Stomach (tissue), 19 donors: ENCODE measurements at places on chromosomes 11 and 22. TPM values are rescaled to one million over a fixed set of nuclear protein-coding genes. Genes with fewer than 3 reads are reported as not detected.
A peak's percentile ranks its signal among the peaks of the same experiment; 100 is the strongest.

- no peak overlapping the region for H3K27ac ChIP-seq
- peaks cover 96% of the 10 kb centered on the region for H3K36me3 ChIP-seq
- no peak for DNase-seq
- no peaks in the 10 kb centered on the region for H3K27me3 ChIP-seq
- H3K4me3 ChIP-seq = no peak overlapping the region
- H3K4me1 ChIP-seq = no peaks in the 10 kb centered on the region
These were observed 15.5 kb downstream of the RBX1 start for GRCh38 chr22:40966726-40967085.

The KRTAP5-11 gene
- polyA plus RNA-seq = not detected

The ENTHD1 gene
- not detected for polyA plus RNA-seq

The UBQLN3 gene
- not detected for polyA plus RNA-seq

GRCh38 chr11:134628426-134628825 lies 216.4 kb upstream of the B3GAT1 start:
- H3K4me3 ChIP-seq = no peak overlapping the region
- no peaks in the 10 kb centered on the region for H3K36me3 ChIP-seq
- H3K4me1 ChIP-seq = no peaks in the 10 kb centered on the region
- no peak overlapping the region for H3K27ac ChIP-seq

DNA sequence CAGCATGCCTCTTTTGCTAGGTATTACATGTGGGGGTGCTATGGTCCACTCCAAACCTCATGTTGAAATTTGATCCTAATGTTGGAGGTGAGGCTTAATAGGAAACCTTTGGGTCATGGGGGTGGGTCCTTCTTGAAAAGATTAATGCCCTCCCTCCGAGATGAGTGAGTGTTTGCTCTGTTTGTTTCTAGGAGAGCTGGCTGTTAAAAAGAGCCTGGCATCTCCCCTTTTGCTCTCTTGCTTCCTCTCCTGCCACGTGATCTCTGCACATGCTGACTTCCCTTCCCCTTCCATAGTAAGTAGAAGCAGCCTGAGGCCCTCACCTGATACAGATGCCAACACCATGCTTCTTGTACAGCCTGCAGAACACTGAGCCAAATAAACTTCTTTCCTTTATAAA lies 104.5 kb downstream of the FAT3 start:
- no peaks in the 10 kb centered on the region for H3K27me3 ChIP-seq
- no peak for DNase-seq
- H3K36me3 ChIP-seq = no peaks in the 10 kb centered on the region

DNA sequence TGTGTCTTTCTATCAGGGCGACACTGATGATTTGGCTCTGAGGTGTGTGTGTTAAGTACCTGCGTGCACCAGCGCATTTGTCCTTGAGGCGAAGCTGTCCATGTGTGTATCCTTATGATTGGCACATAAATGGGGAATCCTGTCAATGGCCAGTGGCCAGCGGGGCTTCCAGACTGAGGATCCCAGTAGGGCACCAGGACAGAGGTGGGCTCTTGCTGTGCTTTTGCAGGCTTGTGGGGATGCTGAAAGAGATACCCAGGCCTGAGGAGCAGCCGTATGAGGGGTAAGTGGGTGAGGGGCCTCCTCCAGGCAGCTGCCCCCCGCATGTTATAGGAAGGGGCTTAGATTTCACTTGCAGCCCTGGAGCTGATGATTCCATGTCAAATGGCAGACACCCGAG lies 156.8 kb downstream of the ST3GAL4 start:
- no peak overlapping the region for H3K4me3 ChIP-seq
- H3K27ac ChIP-seq = no peak overlapping the region
- H3K36me3 ChIP-seq = no peaks in the 10 kb centered on the region
- peaks cover 56% of the 10 kb centered on the region for H3K27me3 ChIP-seq
- no peaks in the 10 kb centered on the region for H3K4me1 ChIP-seq

DNA sequence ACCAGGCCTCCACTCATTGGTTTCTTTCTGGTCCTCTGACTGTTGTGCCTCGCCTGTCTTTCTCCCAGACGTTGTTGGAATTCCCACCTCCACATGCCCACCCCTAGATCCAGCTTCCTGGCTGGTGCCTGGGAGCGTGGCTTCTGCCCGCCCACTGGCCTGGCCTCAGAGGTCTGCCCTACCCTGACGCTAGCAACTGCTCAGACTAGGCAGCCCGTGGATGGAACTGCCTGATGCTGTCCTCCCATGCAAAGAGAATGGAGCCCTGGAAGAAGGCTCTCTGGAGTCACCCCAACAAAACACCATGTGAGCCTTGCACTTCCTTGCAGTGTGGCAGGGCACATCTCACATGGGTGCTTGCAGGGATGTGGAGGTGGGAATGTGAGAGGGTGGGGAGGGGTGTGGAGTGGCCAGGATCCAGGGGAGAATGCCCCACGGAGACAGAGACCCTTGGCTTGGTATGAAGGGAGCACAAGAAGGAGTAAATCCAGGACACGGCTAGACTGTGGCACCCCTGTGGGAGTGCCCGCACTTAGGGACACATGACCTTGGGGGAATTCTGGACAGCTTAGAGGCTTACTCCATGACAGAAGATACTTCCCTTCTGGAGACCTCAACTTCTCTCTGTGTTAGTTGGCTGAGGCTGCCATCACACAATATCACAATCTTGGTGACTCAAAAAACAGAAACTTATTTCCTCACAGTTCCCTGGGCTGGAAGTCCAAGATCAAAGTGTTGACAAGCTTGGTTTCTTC lies 22.5 kb upstream of the ADA2 start:
- no peak for DNase-seq
- no peaks in the 10 kb centered on the region for H3K27me3 ChIP-seq
- H3K36me3 ChIP-seq = no peaks in the 10 kb centered on the region

GRCh38 chr22:18024956-18025720 lies 777 bp upstream of the MICAL3 start:
- peak overlapping the region; percentile 87 for H3K27ac ChIP-seq
- no peaks in the 10 kb centered on the region for H3K27me3 ChIP-seq
- H3K36me3 ChIP-seq = no peaks in the 10 kb centered on the region
- no peak for DNase-seq

GRCh38 chr11:55726715-55727324 lies 46.4 kb upstream of the OR5D13 start:
- H3K27ac ChIP-seq = no peak overlapping the region
- H3K4me3 ChIP-seq = no peak overlapping the region
- H3K4me1 ChIP-seq = no peaks in the 10 kb centered on the region
- DNase-seq = no peak

The EFCAB6 gene
- polyA plus RNA-seq = 1.7 TPM

GRCh38 chr11:37755521-37755920 lies 1157.5 kb upstream of the RAG2 start:
- H3K27ac ChIP-seq = no peak overlapping the region
- H3K36me3 ChIP-seq = no peaks in the 10 kb centered on the region
- no peaks in the 10 kb centered on the region for H3K27me3 ChIP-seq
- DNase-seq = no peak
- no peaks in the 10 kb centered on the region for H3K4me1 ChIP-seq
- H3K4me3 ChIP-seq = no peak overlapping the region

DNA sequence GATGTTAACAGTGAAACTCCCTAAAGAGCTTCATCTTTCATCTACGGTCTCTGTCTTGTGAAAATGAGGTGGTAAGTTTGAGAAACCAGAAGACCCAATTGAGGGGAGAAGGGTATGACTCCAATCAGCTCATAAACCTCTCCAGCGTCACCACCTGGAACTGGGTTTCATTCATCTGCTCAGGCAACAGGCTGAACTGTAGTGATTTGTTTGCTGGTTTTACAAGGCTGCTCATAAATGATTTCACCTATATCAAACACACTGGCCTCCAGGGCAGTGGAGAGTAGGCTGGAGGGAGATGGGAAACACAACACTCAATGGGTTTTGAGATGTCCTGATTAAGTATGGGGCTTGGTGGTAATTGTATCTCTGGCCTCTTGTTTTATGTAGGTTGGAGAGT lies 79.0 kb downstream of the EFCAB6 start:
- H3K4me3 ChIP-seq = no peak overlapping the region
- DNase-seq = no peak
- H3K4me1 ChIP-seq = no peaks in the 10 kb centered on the region
- no peak overlapping the region for H3K27ac ChIP-seq
- H3K36me3 ChIP-seq = no peaks in the 10 kb centered on the region
- no peaks in the 10 kb centered on the region for H3K27me3 ChIP-seq

GRCh38 chr11:102773386-102773785 lies 7.0 kb downstream of the MMP10 start:
- H3K36me3 ChIP-seq = no peaks in the 10 kb centered on the region
- no peak overlapping the region for H3K27ac ChIP-seq
- no peaks in the 10 kb centered on the region for H3K27me3 ChIP-seq
- no peak overlapping the region for H3K4me3 ChIP-seq
- no peak for DNase-seq

DNA sequence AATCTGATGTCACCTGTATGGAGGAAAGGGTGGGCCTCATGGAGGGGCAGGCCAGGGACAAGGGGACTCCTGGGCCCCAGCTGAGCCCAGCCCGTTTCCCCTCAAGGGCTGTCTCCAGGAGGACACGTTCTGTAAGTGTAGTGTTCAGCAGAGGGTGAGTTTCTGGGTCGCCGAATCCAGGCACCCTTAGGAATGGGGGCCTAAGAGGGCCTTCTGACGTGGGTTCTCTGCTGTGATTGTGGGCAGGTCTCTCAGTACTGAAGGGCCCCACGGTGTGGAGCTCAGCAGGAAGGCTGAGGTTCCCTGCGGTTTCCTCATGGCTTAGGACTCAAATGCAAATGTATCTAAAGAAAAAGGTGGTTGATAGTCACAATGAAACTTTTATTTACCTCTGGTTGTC lies 6.5 kb downstream of the PTDSS2 start:
- no peak for DNase-seq
- H3K27me3 ChIP-seq = no peaks in the 10 kb centered on the region
- peaks cover 5% of the 10 kb centered on the region for H3K36me3 ChIP-seq
- H3K4me1 ChIP-seq = peaks cover 11% of the 10 kb centered on the region
- no peak overlapping the region for H3K4me3 ChIP-seq
- no peak overlapping the region for H3K27ac ChIP-seq

The ROBO4 gene
- polyA plus RNA-seq = 2.0 TPM

GRCh38 chr11:1468473-1469066 lies 18.0 kb downstream of the MOB2 start:
- no peak for DNase-seq
- no peaks in the 10 kb centered on the region for H3K4me1 ChIP-seq
- H3K4me3 ChIP-seq = no peak overlapping the region
- H3K27ac ChIP-seq = peak overlapping the region; percentile 23

DNA sequence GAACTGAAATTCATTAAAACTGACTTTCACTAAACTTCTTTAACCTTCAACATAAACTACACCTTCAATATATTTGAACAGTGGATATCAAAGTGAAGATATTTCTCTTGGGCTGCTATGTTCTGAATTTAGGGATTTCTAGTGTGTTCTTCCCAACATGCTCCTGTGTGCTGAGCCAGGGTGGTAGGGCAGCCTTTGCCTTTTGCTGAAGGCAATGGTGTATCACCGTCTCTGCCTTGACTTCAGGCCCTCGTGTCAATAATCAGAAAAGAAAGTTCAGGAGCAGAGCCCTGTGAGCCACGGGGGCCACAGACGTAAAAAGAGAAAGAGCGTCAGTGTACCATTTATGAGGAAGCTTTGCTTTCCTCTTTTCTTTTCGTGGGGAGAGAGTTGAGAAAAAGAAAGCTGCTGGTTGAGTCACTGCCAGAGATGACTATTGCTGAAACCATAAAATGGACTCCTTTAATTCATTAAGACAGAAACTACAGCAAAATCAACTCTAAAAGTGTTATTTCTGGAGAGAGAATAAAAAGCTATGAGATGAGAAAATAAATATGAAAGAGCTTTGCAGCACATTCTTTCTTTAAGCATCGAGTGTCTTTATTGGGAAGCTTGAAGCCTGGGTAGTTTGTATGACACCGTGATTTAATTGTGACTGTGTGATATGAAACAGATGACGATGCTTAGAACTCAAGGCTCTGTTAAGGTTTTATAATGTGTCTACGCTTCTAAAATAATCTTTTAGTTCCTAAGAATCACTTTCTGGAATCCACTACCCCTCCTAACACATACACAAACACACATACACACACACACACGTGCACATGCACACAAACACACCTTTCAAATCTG lies 271.8 kb upstream of the MTNR1B start:
- DNase-seq = peak; percentile 33
- no peak overlapping the region for H3K4me3 ChIP-seq
- no peaks in the 10 kb centered on the region for H3K27me3 ChIP-seq
- no peaks in the 10 kb centered on the region for H3K4me1 ChIP-seq
- no peaks in the 10 kb centered on the region for H3K36me3 ChIP-seq
- H3K27ac ChIP-seq = peak overlapping the region; percentile 41

DNA sequence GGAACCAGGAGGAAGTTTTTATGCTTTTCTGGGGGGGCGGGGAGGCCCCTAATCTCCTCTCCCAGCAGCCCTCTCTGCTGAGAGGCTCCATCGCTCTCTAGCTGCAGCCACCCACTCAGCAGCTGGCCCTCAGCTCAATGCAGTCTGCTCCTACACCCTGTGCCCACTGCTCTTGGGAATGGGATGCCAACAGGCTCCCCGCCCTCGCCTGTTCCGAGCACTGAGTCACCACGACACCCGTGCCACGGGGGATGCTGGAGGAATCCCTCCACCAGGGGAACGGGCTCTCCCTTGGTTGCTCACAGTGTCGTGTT lies 23.5 kb upstream of the SUSD2 start:
- DNase-seq = no peak
- H3K36me3 ChIP-seq = peaks cover 34% of the 10 kb centered on the region
- no peaks in the 10 kb centered on the region for H3K27me3 ChIP-seq
- peaks cover 51% of the 10 kb centered on the region for H3K4me1 ChIP-seq
- H3K27ac ChIP-seq = no peak overlapping the region

The C22orf31 gene
- not detected for polyA plus RNA-seq

GRCh38 chr11:66542362-66542761 lies 3.5 kb downstream of the ZDHHC24 start:
- DNase-seq = no peak
- H3K4me1 ChIP-seq = peaks cover 17% of the 10 kb centered on the region
- H3K36me3 ChIP-seq = peaks cover 60% of the 10 kb centered on the region
- H3K27ac ChIP-seq = no peak overlapping the region
- H3K4me3 ChIP-seq = no peak overlapping the region

- H3K4me3 ChIP-seq = no peak overlapping the region
- H3K27ac ChIP-seq = no peak overlapping the region
- H3K4me1 ChIP-seq = peaks cover 6% of the 10 kb centered on the region
- H3K27me3 ChIP-seq = no peaks in the 10 kb centered on the region
These were observed 202.6 kb upstream of the TMEM45B start for GRCh38 chr11:129613071-129613470.
